ENCODE measurements at places on chromosomes 2 and 18.

- no peak for DNase-seq
Observed at GRCh38 chr2:123715467-123715982, 309.6 kb upstream of the CNTNAP5 start.

DNA sequence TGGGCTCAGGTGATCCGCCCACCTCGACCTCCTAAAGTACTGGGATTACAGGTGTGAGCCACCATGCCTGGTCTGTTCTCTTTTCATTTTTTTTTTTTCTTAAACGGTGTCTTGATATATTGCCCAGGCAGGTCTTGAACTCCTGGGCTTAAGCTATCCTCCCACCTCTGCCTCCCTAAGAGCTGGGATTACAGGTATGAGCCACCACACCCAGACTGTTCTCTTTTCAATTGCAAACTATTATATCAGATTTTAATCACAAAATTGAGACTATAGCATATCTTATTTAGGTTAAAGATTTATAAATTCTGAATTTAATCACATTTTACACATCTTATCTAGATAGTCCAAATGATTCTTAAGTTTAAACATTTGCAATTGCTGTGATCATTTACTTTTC lies 15.5 kb upstream of the ACTR2 start:
- DNase-seq = no peak

GRCh38 chr2:109200616-109201464 lies 71.8 kb downstream of the SH3RF3 start:
- no peak for DNase-seq

- no peak for DNase-seq
Observed at GRCh38 chr18:76564117-76564516, 69.1 kb upstream of the ZNF516 start.

- no peak for DNase-seq
Observed at GRCh38 chr2:111167076-111167862, 46.6 kb downstream of the BCL2L11 start.
